ENCODE measurements at places on chromosomes 11 and 22.

- no peak for DNase-seq
These were observed at the start of gene YPEL4 for GRCh38 chr11:57649826-57650738. YPEL4 (minus strand) TSS chr11:57649912; CDS start chr11:57647107, 2,805 bp downstream.

DNA sequence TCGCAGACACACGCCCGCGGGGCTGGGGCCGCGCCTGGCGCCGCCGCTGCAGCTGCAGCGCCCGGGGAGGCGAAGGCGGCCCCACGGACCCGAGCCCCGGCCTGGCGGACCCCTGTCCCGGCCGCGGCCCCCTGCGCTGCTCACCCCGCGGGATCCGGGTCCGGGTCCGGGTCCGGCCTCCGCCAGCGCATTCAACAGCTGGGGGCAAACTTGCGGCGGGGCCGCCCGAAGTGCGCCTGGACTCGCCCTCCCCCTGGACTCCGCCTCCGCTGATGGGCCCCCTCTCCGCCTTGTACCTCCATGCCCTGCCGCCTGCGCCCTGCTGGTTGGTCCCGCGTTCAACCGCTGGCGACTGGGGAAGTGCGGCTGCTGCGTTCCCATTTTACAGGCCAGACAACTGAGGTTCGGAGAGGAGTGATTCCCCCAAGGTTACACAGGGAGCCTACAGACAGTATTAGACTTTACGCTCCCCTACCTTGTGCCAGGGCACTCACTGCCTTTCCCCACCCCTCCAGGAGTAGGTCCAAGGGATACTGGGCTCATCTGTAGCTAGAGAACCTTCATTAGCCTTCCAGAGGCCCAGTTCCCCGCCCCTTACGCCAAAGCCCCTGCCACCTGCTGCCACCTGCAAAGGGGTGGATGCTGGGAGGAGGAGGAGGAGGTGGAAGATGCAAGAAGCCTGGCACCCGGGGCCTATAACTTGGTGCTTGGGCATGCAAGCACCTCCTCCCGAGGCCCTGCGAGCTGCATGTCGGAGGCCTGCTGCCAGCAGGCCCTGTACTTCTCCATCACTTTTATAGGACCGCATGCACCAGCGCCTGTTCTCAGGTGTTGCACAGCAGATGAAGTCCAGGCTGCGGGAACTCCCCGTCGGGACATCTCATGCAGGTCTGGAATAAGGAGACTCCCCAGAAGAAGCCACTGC, 694 bp upstream of the ELFN2 start:
- DNase-seq, result no peak

- no peak for DNase-seq
These were observed 8.2 kb upstream of the MAFF start for GRCh38 chr22:38193580-38193979.

DNA sequence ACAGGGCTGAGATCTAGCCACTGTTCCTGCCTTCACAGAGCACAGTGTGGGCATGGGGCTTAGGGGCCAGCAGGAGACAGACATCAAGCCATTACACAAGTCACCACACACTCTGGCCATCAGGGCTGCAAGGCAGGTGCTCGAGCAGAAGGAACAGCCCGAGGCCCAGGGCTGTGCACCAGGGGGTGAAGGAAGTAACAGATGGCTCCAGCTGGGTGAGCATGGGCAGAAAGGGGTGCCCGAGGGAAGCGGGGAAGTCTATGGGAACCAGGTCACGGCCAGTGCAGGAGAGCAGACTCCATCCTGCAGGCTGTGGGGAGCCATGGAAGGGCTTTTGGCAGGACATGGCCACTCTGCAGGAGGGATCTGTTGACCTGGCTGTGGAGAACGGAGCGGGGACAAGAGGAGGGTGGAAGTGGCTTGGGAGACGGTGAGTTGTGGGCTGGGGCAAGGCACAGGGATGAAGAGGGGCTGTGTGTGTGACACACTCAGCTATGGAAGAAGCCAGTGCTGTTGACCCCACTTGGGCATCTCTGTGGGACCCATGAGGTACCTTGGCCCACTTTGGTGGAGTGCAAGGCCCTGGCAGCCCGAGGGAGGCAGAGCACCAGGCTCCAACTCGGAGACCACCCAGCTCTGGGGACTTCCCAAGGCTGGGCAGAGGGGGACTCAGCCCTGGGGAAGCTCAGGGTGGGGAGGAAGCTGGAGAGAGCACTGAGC, 3.6 kb downstream of the C11orf68 start:
- no peak for DNase-seq

- DNase-seq, result no peak
These were observed 577 bp upstream of the DKK3 start for GRCh38 chr11:12008790-12009616.

- DNase-seq, result peak; percentile 13
These were observed 5.1 kb upstream of the KRTAP5-9 start for GRCh38 chr11:71542879-71543777.

- DNase-seq, result no peak
These were observed 32.5 kb downstream of the NOX4 start for GRCh38 chr11:89458716-89459115.

Measured in activated T-cell treated with anti-CD3 and anti-CD28 coated beads for 48 hours (primary cell).